IPS DF 19.7 (cell line): ENCODE measurements at places on chromosomes 13 and 19.

GRCh38 chr13:87894059-87894458 lies 222.9 kb downstream of the SLITRK5 start:
- no peak for DNase-seq

DNA sequence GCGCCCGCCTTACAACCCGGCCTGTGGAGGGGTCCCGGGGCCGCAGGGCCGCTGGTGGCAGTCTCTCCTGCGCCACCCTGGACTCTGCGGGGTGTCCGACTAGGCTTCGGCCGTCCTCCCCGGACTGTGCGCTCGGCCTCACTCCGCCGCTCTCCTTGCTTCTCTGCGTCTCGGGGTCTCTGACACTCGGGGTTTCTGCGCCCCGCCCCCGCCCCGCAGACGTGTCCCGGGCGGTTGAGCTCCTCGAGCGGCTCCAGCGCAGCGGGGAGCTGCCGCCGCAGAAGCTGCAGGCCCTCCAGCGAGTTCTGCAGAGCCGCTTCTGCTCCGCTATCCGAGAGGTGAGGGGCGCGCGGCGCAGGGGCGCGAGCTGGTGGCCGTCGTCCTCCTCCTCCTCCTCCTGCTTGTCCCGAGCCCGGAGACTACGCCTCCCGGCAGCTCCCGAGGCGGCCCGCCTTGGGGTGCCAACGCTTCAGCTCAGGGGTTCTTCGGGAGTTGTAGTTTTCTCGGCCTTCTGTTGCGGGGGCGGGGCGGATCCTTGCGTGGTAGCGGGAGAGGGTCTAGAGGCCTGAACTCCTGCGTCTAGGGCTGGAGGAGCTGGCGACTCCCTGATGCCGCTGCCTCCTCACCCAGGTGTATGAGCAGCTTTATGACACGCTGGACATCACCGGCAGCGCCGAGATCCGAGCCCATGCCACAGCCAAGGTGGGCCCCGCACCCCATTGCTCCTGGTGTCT lies 627 bp downstream of the LIN7B start:
- DNase-seq: no peak

DNA sequence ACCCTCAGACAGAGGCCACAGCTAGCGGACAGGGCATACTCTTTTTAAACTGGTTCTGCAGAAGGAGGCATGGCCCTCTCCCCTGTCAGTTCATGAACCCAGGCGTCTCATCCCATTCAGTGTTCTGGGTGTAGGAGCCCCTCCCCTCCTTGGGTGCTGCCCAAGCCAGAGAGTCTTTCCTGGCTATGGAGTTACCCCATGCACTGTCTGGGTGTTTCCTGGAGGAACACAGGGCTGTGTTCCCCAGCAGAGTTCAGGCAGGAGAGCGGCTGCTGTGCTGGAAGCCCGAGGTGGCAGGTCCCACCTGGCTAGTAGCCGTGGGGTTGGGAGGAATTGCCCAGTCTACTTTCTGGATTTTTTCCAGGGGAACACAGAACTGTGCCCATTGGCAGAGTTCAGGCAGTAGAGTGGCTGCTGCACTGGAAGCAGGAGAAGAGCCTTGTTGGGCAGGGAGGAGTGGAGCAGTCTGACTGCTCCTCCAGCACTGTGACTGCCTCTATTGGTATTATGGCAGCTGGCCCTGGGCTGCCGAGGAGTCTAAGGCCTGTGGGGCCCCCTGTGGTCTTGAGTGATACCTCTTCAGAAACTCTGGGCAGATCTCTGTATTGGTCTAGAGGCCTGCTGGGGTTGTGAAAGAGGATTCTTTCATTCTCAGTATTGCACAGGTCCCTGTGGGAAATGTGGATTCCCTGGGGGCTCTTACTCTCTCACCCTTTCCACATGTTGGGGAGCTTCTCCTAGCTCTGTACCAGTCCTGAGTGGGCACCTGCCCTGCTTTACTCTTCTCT lies 168.3 kb downstream of the PCDH20 start:
- no peak for DNase-seq

- DNase-seq: no peak
Observed at GRCh38 chr13:53167561-53167960, 138.9 kb downstream of the OLFM4 start.

- DNase-seq: no peak
Observed at GRCh38 chr13:20492641-20493040, 33.0 kb downstream of the CRYL1 start.

GRCh38 chr13:35953537-35954206 lies 177.5 kb downstream of the DCLK1 start:
- DNase-seq: peak; percentile 42

GRCh38 chr19:12494260-12494860 lies 9.7 kb upstream of the ZNF709 start:
- DNase-seq: no peak

GRCh38 chr19:49763230-49763629 lies at the start of gene TSKS:
TSKS (minus strand) TSS chr19:49763306; CDS start chr19:49763247, 59 bp downstream.
- no peak for DNase-seq

DNA sequence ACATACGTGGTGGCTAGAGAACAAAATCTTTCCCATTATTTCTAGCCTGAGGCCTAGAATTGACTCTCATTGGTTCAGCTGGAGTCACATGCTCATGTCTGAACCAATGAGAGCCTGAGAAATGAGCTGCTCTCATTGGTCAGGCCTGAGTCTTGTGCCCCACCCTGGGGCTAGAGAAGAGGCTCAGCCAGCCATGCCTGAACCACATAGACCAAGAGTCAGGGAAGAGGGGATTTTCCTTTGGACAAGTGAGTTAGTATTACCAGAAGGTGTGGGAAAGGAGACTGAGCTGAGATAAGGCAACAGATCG lies 6.9 kb downstream of the FXYD5 start:
- DNase-seq: no peak

- DNase-seq: no peak
Observed at GRCh38 chr19:38263689-38264485, 486 bp upstream of the SPINT2 start.

GRCh38 chr19:51702825-51703574 lies 9.9 kb downstream of the SPACA6 start:
- peak; percentile 82 for DNase-seq

DNA sequence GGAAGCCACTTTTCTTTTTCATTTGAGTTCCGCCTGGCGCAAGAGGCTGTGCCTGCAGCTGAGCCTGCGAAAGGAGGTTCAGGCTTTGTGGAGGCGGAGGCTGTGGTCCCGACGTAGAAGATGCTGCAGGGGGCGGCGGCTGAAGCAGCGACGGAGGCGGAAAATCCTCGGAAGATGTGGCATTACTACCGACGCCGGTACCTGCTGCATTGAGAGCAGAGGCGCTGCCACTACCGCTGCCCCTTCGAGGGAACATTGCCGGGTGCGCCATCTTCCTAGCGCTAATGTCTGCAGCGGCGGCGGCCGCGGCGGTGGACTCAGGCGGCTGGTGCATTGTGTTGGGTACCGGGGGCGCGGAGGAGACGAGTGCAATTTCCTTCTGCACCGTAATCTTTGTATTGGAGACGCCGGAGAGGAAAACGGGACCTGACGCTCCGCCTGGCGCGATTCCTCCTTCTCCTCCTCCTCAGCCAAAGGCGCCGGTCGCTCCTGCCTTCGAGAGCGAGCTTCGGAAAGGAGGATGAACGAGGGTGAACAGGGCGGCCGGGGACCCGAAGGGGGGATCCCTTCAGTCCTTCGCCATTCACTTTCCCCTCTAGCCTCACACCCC lies at the start of gene TSC22D1:
TSC22D1 (minus strand) TSS at position 590 of the 610 bp plus-strand sequence; CDS start at position 334, 256 bp downstream.
- DNase-seq: no peak

DNA sequence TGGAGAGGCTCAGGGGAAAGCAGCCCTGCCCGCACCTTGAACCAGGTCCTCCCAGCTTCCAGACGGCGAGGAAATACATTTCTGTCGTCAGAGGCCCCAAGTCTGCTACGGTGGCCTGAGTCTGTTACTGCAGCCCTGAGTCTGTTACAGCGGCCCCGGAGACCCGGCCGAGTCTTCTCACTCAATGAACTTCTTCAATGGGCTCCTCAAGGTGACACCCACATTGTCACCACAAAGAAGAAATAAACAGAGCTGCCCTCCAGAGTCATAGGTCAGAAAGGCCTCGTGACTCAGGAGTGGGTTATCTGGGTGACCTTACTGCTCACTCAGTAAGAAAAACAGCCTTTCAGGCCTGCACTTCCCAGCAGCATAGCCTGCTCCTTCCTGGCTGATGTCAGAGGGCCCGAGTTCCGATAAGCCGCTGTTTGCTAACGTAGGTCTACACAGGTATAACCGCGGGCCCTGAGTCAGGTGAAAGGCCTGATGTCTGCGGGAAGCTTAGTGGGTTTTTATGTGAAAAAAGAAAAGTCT lies 66.9 kb upstream of the TM9SF2 start:
- no peak for DNase-seq

- DNase-seq: no peak
Observed at GRCh38 chr13:81488021-81488420, 1147.1 kb upstream of the SPRY2 start.

GRCh38 chr19:22602631-22603272 lies 31.4 kb upstream of the ZNF492 start:
- no peak for DNase-seq

DNA sequence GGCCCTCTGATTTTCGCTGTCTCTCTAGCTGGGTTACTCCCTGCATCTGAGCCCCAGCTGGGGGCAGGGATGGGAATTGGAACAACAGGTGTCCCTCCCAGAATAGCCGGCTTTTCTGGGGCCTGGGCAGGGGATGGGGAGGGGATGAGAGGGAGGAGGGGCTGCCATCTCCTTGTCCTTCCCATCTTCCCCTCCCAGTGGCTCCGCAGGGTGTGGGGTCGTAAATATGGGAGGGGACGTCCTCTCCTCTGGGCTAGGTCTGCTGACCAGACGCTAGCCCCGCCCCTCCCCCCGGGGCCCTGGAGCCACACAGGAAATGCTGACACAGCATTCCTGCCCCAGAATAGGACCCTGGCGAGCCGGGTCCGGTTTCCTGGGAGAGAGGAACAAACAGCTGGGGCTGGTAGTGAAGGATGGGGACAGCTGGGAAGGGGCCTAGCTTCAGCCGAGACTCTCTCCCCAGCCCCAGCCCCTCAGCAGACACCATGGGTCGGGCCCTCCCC lies 1.1 kb downstream of the RYR1 start:
- no peak for DNase-seq

- no peak for DNase-seq
Observed at GRCh38 chr13:95279016-95279415, 22.2 kb downstream of the ABCC4 start.

DNA sequence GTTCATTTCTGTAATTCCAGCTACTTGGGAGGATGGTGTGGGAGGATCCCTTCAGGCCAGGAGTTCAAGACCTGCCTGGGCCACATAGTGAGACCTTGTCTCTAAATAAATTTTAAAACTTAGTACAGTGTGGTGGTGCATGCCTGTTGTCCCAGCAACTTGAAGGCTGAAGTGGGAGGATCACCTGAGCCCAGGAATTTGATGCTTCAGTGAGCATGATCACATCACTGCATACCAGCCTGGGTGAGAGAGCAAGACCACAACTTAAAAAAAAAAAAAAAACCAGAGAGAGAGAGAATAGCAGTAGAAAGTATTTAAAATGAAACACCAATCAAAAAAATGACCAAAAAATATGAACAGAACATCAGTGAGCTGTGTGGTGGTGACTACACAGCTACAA lies 7.1 kb upstream of the ZNF823 start:
- DNase-seq: no peak

DNA sequence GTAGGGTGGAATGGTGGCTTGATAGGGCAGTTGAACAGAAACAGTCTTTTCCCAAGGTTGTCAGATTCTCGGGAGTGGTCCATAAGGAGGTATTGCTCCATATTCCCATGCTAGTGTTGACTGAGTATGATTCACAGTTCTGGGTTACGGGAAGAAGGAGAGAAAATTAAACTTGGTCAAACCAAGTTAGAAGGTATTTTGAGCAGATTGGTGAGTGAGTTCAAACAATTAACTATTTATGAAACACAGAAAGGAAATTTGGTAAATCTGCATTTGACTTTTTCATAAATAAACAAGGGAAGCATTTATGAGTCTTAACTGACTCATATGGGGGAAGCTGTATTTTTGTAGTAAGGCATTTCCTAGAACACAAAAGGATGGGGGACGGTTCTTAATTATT lies 2419.4 kb downstream of the PCDH9 start:
- no peak for DNase-seq

GRCh38 chr13:50735071-50735470 lies 108.4 kb downstream of the DLEU7 start:
- no peak for DNase-seq

DNA sequence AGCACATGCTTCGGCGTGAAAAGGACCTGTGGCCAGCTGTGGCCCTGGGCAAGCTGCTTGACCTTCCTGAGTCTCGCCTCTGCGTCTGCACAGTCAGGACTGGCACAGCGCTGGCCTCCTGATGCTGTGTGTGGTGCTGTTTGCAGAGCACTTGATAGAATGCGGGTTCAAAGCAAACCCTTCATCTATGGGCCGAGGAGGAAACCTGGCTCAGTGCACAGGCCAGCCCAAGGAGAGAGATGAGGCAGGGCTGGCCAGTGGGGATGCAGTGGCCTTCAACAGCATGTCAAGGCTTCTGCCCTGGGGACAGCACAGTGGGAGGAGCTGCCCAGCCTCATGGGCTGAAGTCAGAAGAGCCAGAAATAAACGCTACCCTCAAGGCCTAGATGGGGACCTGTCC lies 21.3 kb upstream of the VSTM2B start:
- DNase-seq: no peak
